Breast epithelium (tissue), 4 donors: ENCODE measurements at places on chromosomes 3 and 15. TPM values are rescaled to one million over a fixed set of nuclear protein-coding genes. Genes with fewer than 3 reads are reported as not detected.

Gene FBXO40
- total RNA-seq = not detected

Gene AHSG
- total RNA-seq = not detected

Gene SAXO2
- total RNA-seq = 2.3 TPM

DNA sequence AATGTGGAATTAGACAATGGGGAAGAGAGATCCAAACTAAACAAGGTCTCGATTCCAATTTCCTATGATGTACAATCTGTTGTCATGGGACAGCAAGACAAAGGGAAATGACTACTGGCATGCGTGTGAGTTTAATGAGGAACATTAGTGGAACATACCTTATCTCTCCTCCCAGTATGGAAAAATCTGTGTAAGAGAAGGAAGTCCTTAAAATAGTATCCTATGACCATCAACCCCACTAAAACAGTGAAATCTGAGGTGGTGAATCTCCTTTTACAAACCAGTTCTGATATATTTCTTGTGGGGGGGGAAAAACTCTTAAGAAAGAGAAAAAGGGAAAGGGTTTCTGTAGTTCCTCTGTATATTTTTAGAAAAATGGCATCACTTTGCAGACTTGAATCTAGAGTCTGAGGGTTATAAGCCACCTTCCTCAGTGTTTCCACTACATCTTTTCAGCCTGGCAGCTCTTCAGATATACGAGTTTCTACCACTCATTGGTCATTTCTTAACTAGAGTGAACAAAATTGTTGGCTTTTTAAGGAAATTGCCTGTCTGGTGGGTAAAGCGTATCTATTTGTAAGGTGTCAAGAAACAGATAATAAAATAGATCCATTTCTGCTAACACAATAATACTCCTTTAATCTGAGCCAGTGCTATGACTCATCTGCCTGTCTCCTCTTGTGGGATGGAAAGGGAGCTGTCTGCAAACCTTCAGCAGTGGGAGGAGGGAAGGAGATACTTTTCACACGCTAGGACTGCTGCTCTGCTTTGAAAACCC lies 3.0 kb upstream of the TNFAIP8L3 start:
- no peak overlapping the region for H3K4me3 ChIP-seq
- no peak overlapping the region for H3K27ac ChIP-seq
- H3K4me1 ChIP-seq = no peaks in the 10 kb centered on the region
- no peak for DNase-seq

DNA sequence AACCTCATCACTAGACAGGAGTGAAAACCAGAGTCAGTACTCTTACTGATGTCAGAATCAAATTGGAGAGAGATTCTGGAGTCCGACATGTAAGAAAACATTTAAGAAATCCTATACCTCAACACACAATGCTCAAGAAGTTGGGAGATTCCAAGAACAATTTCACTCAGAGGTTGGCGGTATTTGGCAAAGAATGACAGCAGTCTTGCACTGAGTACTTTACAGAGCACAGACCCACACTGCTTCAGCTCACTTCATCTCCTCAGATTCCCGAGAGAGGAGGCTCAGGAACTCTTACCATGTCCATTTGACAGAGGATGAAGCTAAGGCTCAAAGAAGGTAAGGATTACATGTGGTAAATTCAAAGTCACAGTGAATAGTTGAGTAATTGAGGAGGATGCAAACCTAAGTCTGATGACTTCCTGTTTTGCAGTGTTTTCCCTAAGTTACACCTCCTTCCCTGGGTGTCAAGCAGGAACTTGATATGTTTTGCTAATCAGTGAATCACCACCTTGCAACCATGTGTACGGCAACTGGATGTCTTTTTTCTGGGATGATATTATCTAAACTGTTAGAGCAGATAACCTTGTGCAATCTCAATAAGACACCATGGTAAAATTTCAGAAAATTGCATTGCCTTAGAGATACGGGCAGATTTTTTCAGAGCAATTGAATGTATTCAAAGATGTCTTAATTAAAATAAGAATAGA lies 61.3 kb upstream of the MME start:
- no peak overlapping the region for H3K27ac ChIP-seq
- H3K4me1 ChIP-seq = no peaks in the 10 kb centered on the region
- H3K27me3 ChIP-seq = no peaks in the 10 kb centered on the region
- DNase-seq = no peak
- no peaks in the 10 kb centered on the region for H3K36me3 ChIP-seq

DNA sequence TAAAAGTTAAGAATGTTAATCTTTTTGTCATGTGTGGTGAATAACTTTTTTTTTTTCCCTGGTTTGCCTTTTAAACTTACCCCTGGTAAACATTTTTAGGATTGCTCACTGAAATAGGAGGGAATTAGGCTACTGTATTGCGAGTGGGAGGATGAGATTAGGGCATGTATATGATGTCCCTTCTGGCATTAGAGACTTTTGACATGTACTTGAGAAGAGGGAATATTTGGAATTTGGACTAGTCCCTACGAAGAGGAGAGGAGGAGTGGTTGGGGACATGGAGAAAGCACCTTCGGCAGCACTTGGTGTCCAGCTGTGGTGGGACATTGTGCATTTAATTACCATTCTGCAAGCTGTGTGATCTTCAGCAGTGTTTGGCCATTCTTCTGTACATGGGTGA lies 25.0 kb downstream of the PDE8A start:
- H3K4me1 ChIP-seq = peaks cover 6% of the 10 kb centered on the region
- H3K4me3 ChIP-seq = no peak overlapping the region
- DNase-seq = no peak

DNA sequence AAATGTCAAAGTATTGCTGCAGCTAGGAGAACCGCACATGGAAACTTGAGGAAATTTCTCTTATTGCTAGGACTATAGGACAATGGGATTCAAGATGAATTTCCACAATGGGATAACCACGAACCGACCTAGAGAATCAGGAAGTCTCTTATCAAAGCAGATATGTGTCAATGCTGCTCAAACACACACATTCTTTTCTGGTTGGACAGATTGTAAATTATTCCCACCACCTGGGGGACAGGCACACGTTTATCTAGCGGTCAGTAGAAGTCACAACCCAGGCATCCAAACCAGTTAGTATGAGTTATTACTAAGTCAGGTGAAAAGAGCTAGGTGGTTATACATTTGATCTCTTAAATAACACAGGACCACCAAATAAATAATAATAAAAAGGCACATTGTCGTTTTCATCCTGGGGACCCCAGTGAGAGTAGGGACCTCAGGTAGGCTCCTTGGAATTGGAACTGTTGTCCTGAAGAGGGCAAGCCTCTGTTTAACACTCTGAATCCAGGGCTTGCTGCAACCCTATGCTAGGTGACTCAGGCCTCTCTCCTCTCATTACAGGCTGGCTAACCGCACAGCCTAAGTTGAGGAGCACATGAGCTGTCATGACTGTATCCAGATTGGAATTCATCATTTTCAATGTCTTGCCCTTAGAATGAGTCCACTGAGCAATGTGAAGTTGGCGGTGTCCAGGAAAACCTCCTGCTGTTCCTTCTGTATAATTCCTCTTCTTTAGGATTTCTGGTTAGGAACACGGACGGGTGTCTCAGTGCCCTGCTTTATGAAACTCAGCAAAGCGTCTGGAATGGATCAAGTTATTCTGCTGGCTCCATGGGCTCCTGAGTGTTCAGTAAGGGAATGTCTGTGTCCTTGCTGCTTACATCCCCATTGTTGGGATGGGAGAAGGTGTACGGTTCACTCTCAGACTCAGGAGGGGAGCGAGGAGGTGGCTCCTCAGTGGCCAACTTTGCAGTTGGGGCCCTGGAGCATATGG lies 59.0 kb downstream of the CLEC3B start:
- no peaks in the 10 kb centered on the region for H3K4me1 ChIP-seq
- H3K27ac ChIP-seq = no peak overlapping the region
- H3K36me3 ChIP-seq = no peaks in the 10 kb centered on the region

GRCh38 chr3:107456501-107456900 lies 66.3 kb upstream of the BBX start:
- H3K27ac ChIP-seq = no peak overlapping the region
- H3K27me3 ChIP-seq = no peaks in the 10 kb centered on the region
- no peak overlapping the region for H3K4me3 ChIP-seq
- H3K36me3 ChIP-seq = no peaks in the 10 kb centered on the region
- H3K4me1 ChIP-seq = no peaks in the 10 kb centered on the region
